ENCODE measurements at places on chromosomes 5 and 9.
A peak's percentile ranks its signal among the peaks of the same experiment; 100 is the strongest.

GRCh38 chr5:151234476-151235238 lies 10.8 kb upstream of the CCDC69 start:
- no peak for DNase-seq

DNA sequence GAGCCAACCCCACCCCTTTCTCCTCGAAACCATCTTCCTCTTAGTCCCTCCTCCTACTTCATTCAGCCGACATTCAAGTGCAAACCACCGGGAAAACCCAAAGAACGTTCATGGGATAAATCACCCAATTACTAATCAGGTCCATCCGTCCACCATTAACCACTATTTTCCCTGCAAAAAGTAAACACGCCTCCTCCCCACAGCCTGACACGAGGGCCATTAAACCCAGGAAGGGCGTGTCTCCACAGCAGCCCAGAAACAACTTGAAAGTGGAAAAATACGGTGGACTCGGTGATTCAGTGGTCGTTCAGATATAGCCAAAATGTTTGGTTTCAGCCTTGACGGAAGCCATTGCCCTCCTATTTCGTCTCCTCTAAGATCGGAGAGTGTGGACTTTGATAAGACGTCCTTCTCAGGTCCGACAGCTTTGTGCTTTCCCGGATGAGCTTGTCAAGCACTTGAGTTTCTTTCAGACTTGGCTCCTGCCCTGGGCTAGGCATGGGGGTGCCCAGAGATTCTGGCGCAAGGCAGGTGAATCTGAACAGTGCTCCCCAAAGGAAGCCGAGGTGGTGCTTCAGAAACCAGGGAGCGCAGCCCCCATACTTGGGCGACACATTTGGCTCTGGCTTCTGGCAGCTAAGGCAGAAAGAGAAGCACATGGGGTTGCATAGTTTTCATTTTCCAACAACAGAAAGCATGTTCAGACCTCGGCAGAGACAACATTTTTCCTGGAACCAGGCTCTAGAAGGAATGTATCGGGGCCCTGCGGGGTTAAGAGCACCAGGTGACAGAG lies 56.6 kb downstream of the SMIM23 start:
- DNase-seq = no peak

GRCh38 chr9:127854184-127854806 lies at the start of gene ENG:
ENG (minus strand) TSS chr9:127854658; CDS start chr9:127854355, 303 bp downstream.
- DNase-seq = peak; percentile 84

DNA sequence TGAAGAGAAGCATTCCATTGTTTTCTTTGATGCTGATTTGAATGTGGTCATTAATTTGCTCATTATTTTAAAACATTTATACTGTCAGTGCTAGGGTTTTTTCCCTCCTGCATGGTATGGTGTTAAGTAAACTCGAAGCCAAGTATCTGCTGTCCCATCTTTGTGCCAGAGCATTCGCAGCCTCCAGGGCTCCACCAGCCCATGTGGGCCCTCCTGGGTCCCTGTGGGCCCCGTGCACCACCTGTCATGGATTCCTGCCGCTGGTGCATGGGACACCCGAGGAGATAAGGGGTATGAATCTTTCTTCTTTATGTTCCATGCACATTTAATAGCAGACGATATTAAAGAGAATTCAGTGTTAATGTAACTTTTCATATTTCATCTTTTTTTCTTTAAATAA lies 95.1 kb downstream of the TRIO start:
- DNase-seq = no peak

DNA sequence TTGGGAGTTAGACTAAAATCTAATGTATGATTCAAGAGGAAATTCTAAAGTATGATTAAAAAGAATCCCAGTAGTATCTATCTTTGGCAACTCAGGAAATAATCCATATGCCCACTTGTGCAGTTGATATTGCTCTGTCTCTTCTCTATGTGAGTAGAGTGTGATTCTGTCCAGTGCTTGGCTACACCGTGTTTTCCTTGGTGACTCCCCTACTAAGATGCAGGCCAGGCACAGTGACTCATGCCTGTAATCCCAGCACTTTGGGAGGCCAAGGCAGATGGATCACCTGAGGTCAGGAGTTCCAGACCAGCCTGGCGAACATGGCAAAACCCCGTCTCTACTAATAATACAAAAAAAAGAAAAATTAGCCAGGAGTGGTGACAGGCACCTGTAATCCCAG lies 495.4 kb downstream of the MAT2B start:
- no peak for DNase-seq

DNA sequence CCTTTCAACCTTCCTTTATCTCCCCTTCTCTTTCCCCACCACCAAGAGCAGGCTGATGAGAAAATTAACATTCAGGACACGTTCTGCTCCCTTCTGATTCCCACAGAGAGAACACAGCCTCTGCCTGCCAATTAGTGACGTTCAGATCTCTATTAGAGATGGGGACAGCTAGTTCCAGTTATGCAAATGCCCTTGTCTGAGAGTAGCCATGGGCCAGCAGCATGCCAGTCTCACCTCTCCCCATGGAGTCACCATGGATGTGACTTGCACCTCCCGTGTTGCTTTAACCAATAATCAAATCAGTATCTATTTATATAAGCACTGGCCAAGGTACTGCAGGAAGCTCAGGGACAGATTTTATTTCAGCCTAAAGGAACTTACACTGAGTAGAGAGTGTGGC lies 61.3 kb downstream of the KCNIP1 start:
- no peak for DNase-seq

DNA sequence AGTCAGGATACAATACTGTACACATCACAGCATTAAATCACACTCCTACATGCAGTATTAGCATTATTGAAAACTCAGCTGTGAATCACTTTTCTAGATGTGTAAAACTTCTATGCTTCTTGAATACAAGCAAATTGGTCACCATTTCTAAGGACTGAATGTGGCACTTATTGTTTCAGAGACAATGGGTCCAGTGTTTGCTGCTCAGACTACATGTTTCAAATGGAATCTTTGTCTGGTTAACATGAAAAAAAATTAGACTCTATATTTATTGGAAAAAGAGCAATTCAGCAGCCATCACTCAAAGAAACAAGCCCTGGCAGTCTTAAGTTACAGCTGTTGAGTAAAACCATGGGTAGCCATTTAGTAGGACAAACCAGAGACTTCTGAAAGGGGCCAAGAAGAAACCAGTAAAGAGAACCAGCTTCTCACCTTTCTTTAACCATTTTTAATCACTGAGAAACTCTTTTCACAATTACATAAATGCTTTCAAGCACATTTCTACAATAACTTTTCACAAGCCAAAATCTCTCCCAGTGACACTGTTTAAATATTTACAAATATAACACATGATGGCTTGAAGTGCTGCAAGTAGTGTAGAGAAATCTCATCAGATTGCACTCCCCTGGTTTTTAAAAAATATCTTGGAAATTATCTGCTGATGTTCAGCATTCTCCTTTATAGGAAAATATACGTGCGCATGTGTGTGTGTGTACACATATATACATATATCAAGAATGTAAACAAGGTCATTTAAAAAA lies 35.2 kb downstream of the OR2K2 start:
- DNase-seq = no peak

DNA sequence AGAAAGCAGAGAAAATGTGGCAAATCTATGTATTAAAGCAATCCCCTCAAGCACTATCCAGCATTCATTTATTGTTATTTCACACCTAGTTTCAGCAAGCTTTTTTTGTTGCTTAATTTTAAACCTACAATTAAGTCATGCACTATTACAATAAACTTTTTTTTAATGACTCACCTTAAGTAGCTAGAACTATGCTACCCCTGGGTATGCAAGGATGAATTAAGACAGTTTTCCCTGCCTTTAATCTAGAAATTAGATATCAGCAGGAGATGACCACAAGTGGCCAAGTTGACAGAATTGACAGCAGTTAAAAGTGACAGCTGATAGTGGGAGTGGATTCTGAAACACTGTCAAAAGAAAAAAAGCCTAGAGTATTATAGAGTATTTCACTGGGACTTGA lies 20.0 kb downstream of the ITGA1 start:
- no peak for DNase-seq

DNA sequence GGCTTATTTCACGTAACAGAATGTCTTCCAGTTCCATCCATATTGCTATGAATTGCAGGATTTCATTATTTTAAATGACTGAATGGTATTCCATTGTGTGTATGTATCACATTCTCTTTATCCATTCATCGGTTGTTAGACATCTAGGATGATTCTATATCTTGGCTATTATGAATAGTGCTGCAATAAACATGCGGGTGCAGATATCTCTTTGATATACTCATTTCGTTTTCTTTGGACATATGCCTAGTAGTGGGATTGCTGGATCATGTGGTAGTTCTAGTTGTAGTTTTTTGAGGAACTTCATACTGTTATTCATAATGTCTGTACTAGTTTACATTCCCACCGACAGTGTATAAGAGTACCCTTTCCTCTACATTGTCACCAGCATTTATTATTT lies 460.5 kb downstream of the MAN2A1 start:
- no peak for DNase-seq

GRCh38 chr5:61178702-61179101 lies 16.4 kb upstream of the SMIM15 start:
- DNase-seq = no peak

DNA sequence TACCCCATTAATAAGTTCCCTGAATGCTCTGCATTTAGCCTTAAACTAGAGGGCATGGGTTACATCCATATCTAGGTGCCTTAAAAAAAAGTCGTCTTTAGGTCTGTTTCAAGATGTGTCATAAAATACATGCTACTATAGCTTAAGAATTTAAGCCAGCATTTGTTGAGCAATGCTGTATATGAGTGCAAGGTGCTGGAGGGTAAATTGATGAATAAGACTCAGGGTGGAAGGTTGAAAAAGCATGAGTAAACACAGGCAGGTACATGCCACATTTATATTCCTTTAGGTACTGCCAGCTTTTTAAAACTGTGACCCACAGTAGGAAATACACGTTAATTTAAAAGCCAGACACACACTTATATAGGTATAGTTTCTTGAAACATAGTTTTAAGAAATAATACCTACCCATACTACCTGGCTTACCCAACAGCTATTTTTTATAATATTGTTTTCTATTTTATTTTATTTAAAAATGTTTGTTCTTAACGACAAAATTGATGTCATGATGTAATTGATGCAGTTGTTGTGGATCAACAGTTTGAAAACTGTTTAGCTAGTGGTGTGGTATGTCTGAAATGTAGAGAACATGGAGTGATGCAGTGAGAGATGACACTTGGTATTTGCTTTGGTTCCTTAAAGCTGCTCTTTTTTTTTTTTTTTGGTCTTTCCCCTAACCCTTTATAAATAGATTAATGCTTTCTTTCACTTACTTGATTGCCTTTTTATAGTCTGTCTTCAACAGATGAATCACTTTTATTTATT lies 3.9 kb downstream of the HMGCR start:
- DNase-seq = no peak

DNA sequence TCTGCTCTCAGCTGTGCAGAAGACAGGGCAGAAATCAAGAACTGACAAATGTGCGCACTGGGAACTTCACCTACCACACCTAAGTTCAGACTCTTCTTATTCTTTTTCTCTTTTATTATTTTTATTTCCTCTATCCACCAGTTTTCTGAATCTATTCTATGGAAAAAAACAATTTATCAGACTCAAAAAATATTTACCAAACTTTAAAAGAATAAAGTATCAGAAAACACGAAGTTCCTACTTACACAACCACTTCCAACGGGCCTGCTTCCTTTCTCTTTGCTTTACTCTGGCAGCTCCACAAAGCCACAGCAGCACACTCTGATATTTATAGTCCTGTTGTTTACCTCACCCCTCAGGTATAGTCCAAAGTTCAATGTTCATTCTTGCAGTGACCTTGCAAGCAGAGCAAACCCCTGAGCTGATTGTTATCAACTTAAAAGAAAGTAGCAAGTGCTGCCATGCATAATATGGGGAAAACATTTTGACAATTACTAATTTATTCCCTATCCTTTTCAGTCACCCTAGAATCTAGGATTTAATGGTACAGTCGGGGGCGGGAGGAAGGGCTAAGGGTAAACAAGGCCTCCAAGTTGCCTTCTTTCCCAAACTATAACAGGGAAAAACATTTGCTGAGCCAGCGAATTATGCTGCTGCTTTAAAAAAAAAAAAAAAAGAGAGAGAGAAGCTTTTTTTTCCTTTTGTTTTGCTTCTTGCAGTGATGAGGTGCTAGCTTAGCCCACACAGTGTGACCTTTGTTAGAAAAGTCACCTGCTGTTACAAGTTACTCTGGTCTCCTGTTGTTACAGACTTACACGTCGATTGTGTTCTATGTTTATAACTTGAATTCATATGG lies at the start of gene SELENOP:
Gene SELENOP, minus strand, starts transcription at position 302 of the 856 bp plus-strand sequence. CDS start 3,539 bp downstream, outside the sequence.
- DNase-seq = no peak

GRCh38 chr5:149852641-149853330 lies 91.8 kb downstream of the PDE6A start:
- no peak for DNase-seq

DNA sequence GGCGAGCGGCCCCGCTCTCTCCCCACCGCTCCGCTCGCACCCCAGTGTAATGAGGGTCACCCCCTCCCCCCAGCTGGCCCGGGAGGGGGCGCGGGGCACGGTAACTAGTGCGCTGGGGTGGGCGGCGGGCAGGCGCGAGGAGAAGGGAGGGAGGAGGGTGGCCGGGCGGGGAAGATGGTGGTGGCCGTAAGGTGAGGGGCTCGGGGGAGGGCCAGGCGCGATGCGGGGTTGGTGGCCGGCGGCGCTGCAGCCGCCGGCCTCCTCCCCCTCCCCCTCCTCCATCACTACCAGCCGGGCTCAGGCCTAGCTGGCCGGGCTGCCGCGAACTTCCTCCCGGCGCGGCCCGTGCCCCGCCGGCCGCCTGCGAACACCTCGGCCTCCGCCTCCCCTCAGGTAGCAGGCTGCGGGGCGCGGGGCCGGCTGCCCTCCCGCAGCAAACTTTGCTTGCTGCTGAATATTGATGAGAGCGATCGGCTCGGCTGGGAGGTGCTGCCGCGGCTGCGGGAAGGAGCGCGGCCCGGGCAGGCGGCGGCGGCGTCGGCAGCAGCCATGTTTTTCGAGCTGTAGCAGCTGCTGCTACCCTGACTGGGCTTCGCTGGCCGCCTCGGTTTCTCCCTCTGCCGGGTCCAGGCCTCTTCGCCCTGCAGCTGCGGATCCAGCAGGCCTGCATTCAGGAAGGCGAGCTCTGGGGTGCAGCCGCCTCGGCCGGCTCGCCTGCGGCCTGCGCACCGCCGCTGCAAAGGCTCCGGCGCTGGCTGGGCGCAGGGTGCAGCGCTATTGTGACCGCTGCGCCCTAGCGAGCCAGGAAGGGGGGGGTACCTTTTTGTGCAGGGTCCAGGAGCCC lies 502 bp downstream of the NSD1 start:
- peak; percentile 77 for DNase-seq

DNA sequence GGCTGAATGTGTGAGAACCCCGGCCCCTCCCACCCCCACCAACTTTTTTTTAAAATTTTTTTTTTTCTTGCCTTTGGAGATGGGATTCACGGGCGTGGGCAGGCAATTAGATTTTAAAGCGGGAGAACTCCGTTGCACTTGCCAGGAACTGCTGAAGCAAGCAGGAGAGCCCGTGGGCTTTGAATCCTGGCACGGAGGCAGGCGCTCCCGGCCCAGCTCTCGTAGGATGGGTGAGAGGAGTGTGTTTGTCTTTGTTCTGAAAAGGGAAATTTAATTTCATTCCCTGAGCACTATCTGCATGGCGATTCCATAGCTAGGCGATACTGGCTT lies 54.3 kb upstream of the BOD1 start:
- no peak for DNase-seq

GRCh38 chr9:19410594-19410993 lies 1.8 kb downstream of the ACER2 start:
- DNase-seq = no peak

GRCh38 chr9:69054989-69055388 lies 19.4 kb downstream of the FXN start:
- no peak for DNase-seq

Measured in left forelimb (tissue), 1 donor.